ENCODE measurements at places on chromosomes 1 and 21.

DNA sequence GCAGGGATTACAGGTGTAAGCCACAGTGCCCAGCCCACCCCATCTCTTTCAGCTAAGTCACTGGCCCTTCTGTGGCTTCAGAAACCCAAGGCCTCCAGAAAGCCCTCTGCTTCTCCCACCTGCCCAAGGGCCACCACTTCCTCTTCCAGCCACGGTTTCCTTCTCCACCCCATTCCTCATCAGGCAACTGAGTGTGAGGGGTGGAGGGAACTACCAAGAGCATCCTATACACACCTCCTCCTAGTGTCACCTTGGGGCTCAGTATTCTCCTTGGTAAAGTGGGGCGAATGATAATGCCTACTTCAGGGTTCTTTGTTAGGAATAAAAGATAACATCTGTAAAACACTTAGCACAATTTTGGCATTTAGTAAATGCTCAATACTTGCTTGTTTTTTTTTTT, 30.0 kb downstream of the KNCN start:
- no peak for DNase-seq

- no peak for DNase-seq
These were observed 6.4 kb downstream of the SNRPE start for GRCh38 chr1:203867802-203868201.

GRCh38 chr1:244164511-244164890, 113.4 kb downstream of the ZBTB18 start:
- DNase-seq = no peak

DNA sequence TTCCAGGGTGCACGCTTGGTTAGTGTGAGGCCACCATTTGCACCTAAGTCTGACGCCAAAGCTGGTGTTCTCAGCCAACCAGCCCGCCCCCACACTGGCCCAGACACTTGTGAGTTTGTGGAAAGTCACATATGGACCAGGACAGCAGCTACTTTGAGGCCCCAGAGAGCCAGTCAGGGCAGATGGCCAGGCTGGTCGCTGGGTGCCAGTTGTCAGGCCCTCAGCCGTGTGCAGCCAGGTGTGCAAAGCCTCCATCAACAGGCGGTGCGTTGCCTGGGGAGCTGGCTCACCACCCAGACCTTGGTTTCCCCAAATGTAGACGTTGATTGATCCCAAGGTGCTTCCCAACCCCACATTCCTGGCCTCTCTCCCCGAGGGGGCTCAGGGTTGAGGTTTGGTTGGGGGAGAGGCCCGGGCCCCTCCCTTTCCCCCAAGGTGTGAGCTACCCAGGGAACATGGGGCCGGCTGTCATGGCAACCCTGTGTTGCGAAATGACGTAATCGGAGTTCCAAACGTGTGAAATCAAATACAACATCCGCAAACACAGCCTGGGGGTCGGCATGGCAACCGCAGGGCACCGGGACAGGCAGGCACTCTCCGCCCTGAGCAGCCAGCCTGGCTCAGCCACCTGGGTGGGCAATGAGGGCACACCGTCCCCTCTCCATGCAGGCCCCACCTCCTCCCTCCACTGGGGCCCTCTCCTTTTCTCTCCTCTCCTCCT, 42.2 kb upstream of the WNT4 start:
- DNase-seq = no peak

GRCh38 chr1:54275349-54275748, 75.4 kb downstream of the MRPL37 start:
- no peak for DNase-seq
